ENCODE measurements at places on chromosomes 11 and 22. TPM values are rescaled to one million over a fixed set of nuclear protein-coding genes. Genes with fewer than 3 reads are reported as not detected.

- H3K36me3 ChIP-seq: peaks cover 24% of the 10 kb centered on the region
- DNase-seq: no peak
- H3K27ac ChIP-seq: peak overlapping the region; percentile 95
- peaks cover 18% of the 10 kb centered on the region for H3K4me1 ChIP-seq
- no peaks in the 10 kb centered on the region for H3K27me3 ChIP-seq
Observed at GRCh38 chr11:64809781-64810241, 540 bp downstream of the MEN1 start.

- H3K27ac ChIP-seq: no peak overlapping the region
- no peaks in the 10 kb centered on the region for H3K36me3 ChIP-seq
- peaks cover 48% of the 10 kb centered on the region for H3K27me3 ChIP-seq
- H3K4me3 ChIP-seq: no peak overlapping the region
- H3K4me1 ChIP-seq: peaks cover 3% of the 10 kb centered on the region
Observed at GRCh38 chr22:38921806-38922205, 35.6 kb upstream of the APOBEC3A start.

DNA sequence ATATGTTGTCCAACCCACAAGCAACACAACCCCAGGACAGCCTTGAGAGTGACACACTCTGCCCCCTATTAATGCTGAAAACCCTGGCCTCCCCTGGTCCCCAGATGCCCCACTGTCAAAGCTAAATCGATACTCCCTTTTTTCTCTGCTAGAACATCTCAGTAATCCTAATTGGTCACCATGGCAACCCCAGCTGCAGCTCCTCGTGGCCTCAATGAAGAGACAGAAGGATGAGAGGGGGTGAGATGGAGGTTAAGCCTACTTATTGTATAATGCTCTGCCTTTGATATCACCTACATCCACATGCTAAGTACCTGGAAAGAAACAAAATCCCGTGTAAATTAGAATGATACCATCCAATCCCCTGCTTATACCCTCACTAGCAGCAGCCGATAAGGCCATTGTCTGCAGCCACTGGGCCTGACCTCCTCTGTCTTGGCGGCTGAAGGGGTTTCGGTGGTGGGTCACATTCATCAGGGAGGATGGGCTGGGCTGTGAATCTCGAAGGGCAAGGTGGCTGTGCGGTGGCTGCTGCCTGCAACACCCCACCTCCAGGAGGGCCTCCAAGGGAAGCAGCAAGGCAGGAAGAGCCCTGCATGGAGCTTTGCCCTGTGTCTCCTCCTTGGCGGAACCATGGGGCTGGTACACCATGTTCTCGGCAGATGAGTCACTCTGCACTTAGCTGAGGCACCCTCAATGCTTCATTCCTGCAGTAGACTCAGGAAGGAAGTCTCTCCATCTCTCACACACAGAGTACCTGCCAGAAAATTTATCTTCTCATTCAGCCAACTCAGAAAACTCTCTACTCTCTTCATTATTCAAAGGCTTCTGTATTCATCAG, 399.5 kb downstream of the BUD13 start:
- no peaks in the 10 kb centered on the region for H3K36me3 ChIP-seq
- no peak for DNase-seq
- H3K4me1 ChIP-seq: no peaks in the 10 kb centered on the region
- no peak overlapping the region for H3K4me3 ChIP-seq

GRCh38 chr11:122494221-122494620, 161.3 kb upstream of the UBASH3B start:
- H3K27me3 ChIP-seq: no peaks in the 10 kb centered on the region
- no peak overlapping the region for H3K27ac ChIP-seq
- DNase-seq: no peak
- no peak overlapping the region for H3K4me3 ChIP-seq
- H3K36me3 ChIP-seq: no peaks in the 10 kb centered on the region

GRCh38 chr22:23583836-23584235, 3.7 kb upstream of the IGLL1 start:
- DNase-seq: no peak
- no peak overlapping the region for H3K27ac ChIP-seq
- no peak overlapping the region for H3K4me3 ChIP-seq
- H3K27me3 ChIP-seq: peaks cover 9% of the 10 kb centered on the region

GRCh38 chr11:95453616-95454171, 222.7 kb upstream of the SESN3 start:
- H3K27ac ChIP-seq: no peak overlapping the region
- H3K36me3 ChIP-seq: no peaks in the 10 kb centered on the region
- H3K27me3 ChIP-seq: no peaks in the 10 kb centered on the region
- H3K4me1 ChIP-seq: peaks cover 9% of the 10 kb centered on the region

Gene LIF
- 511 TPM for total RNA-seq

Gene FAM180B
- total RNA-seq: 0.19 TPM
